Stimulated activated CD8-positive, alpha-beta memory T cell treated with anti-CD3 and anti-CD28 coated beads, Interleukin-2, amount 100 ng/mL, for 48 hours (primary cell): ENCODE measurements at places on chromosomes 7 and 10.

DNA sequence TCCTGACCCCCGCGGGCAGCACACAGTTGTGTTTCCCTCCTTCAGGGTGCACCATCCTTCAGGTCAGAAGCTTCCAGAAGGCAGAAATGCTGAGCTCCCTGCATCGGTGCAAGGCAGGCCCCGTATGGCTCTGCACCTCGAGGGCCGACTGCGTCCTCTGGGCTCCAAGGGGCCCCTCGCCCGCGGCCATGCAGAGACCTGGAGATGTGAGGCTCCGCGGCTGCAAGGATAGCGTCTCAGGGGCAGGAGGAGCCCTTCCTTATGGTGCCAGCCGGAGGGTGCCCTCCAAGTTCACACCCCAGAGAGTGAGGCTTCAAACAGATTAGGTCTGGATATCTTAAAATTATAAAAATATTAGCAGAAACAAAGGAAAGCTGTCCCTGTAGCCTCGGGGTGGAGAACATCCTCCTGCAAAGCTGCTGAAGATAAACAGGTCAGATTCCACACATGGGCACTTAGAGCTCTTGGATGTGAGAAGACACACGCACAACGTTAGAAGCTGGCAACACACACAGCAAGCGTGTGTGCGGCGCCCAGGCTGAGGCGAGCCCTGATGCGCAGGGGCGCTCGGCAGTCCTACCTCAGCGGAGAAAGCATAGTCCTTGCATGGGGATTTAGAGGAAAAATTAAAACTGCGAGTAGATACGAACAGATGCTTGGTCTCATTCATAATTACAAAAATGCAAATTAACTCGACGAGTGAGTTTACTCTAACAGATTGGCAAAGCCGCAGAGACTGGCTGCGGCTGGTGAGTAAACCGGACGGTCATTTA, 20.4 kb downstream of the KNDC1 start:
- no peak for DNase-seq

DNA sequence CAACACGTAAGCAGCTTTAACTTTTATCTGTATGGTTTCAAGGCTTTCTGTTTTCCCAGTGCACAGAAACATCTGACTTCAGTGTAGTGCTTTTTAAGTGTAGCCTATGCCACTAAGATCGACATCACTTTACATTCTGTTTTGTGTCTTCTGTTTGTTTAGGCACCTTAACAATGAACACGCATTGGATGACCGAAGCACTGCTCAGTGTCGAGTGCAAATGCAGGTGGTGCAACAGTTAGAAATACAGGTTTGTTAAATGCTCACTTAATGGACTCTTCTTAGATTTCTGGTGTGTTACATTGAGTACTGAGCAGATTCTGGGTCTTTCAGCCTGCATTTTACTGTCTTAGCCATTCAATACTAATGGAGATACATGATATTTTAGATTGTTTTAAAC, 237.4 kb downstream of the FOXP2 start:
- DNase-seq = no peak

DNA sequence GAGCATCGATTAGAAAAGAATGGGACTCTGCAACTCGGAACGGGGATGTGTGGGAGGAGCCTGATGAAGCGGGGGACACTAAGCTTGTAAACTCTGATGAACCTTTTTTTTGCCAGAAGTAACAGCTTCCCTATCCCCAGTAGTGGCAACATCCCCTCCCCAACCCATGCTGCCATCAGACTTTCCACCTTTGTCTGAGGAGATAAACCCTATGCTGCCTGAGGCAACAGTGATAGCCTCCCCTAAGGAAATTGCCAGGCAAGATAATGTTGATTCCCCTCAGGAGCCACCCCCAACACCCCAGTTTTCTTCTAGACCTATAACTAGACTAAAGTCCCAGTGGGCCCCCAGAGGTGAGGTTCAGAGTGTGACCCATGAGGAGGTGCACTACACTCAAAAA, 173.7 kb downstream of the AKR1D1 start:
- DNase-seq = no peak

DNA sequence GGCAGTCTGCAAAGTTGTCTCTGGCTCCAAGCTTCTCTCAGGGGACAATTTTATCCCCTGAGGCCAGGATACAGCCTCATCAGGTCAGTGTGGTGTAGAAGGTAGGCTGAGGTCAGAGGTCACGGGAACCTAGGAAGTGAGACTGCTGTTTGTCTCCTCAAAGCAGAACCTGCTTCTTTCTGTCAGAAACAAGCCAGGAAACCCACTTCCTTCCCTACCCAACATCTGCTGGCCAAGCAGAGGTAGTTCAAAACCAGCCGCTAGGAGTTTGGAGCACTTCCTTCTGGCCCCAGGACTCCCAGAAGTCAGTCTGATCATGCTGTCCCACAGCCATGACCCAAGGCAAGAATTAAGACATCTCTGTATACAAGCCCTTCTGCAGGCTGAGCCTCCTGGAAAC, 12.2 kb downstream of the CLRN3 start:
- DNase-seq = no peak

DNA sequence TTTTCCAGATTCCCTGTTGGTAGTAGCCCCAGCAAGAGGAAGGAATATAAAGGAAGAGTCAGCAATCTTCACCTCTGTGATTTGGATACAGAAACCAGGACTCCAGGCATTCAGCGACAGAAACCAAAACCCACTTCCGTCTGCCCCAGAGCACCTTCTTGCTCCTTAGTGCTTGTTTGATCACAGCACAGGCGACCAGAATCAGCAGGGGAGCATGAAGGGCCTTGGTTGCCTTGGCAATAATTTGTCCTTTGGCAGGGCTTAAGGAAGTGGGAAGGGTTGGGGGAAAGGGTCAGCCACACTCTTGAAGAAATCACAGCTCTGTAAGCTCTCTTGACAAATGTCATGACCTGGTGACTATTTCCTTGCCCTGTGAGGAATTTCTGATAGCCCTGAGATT, 379.6 kb downstream of the OTUD1 start:
- DNase-seq = no peak

DNA sequence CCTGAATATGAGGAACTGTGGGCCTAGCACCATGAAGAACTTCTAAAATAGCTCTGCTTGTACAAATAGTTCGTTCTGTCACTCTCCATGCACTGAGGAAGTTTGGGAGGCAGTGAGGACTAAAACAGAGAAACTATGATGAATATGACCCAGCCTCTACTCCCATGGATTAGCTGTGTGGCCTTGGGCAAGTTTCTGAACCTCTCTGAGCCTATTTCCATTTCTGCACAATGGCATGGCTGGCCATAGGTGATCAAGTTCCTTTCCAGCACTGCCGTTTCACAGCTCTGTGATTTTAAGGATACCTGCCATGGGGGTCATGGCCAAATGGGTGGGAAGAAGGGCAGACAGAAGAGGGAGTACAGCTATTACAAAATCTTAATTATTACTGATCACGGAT, 57.6 kb downstream of the SORBS1 start:
- DNase-seq = no peak

GRCh38 chr10:26804418-26805393, 56.1 kb downstream of the ABI1 start:
- DNase-seq = no peak

DNA sequence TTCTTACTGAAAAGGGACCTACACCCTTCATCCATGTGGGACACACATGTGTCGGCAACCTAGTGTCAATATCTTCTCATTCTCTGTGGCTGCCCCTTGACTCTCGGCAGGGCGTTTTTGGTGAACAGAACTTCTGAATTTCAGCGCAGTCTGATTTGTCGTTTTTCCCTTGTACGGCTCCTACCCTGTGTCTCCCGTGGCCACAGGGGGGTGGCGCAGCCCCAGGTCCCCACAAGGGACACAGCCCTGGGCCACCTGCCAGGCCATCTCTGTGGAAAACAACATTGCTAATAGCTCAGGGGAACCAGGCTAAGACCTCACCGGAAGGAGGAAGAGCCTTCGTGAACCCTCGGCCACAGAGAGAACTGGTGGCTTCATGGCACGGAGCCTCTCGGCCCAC, 53.1 kb upstream of the NKX6-2 start:
- no peak for DNase-seq

DNA sequence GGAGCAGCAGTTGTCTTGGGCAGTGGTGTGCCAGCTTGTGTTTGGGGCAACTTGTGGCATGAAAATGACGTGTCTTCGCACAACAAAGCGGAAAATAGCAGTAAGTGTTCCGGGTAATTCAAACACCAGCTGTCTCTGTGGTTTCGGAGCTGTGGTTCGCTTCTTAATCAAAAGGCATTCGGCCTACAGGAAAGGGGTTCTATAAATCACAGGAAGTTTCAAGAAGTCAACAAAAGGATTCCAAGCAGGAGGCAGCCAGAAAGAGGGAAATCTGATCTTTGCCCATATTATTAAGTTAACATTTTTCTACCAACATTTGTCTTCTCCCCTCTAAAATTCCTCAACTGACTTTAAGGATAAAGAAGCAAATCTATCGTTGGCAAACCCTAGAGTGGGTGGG, 353.4 kb downstream of the FGFR2 start:
- DNase-seq = no peak

DNA sequence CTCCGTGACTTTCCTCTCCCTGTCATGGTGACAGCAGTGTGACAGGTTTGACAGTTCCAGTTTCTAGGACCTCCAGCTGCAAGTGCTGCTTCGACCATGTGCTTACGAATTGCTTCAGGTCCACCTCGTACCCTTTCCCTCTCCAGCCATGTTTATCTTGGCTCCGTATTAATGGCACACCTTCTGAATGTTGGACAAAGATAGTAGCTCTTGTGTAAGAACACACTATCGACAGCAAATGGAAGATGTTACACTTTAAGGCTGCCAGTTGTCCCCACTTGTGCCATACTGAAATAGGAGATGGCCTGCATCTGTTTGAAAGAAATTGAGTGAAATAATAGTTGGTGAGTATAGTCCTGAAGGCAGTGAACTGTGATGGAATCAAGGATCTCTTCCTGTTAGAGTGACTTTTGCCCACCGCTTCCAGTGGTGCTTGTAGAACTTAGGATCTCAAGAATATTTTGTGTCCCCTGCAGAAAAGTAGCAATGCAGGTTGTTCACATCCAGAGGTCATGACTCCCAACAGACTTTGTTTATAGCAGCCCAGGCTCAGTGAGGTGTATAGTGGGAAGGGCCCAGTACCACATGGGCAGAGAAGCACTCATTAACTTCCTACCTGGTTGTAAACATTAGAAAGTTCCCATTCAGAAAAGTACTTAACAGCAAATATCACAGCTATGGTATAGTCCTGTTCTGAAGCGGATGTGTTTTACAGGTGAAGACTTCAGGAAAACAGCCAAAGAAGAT, 629.7 kb upstream of the GALNT17 start:
- DNase-seq = no peak

- no peak for DNase-seq
These were observed 123.1 kb upstream of the PITRM1 start for GRCh38 chr10:3295582-3296151.

DNA sequence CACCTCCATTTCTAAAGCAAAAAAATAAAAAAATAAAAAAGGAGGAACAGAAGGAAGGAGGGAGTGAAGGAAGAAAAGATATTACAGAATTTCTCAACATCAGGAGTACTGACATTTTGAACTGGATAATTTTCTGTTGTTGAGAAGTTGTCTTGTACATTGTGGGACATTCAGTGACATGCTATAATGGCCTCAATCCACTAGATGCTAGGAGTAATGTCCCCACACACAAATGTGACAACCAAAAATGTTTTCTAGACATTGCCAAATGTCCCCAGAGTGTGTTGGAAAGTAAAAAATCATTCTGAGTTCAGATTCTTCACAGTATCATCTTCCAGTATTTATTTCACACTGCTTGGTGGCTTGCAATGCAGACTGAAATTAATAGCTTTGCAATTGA, 6.5 kb downstream of the ZNF438 start:
- DNase-seq = no peak

GRCh38 chr10:93703066-93703465, 674 bp upstream of the FRA10AC1 start:
- no peak for DNase-seq

GRCh38 chr10:119319161-119319919, 112.0 kb downstream of the GRK5 start:
- DNase-seq = no peak

GRCh38 chr10:113127261-113127900, 177.3 kb downstream of the TCF7L2 start:
- no peak for DNase-seq

- DNase-seq = no peak
These were observed 569 bp downstream of the SLC26A5 start for GRCh38 chr7:103445228-103446048.

DNA sequence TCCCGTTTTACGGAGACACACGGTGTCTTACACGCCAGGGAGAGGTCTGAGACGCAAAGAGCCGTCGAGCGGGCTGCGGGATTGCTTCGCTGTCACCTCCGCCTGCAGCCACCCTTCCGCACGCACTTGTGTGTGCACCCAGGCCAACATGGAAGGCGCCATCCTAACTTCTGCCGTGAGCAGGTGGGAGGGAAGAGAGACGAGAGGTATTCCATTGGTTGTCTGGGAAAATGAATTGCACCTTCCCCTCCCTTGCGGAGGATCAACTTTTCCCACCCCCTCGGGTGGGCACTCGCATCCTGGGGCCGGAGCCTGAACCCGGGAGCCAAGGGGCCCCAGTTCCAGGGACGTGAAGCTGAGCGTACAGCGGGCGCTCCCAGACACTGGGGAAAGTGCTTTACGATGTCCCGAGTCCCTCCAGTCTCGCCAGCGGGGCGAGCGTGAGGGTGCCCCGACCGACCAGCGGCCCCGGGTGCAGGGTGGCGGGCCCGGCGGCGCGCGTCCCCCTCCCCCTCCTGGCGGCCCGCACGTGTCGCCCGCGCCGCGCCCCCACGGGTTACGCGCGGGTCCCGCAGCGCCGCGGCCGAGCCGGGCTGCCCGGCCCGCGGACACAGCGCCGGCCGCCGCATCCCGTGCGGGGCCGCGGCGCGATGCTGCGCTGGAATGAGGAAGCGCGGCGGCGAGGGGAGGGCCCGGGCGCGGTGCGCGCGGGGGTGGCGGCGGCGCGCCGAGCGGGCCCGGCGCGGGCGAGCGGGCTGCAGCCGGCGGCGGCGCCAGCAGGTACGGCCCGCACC, 984 bp upstream of the IKZF1 start:
- DNase-seq = no peak

DNA sequence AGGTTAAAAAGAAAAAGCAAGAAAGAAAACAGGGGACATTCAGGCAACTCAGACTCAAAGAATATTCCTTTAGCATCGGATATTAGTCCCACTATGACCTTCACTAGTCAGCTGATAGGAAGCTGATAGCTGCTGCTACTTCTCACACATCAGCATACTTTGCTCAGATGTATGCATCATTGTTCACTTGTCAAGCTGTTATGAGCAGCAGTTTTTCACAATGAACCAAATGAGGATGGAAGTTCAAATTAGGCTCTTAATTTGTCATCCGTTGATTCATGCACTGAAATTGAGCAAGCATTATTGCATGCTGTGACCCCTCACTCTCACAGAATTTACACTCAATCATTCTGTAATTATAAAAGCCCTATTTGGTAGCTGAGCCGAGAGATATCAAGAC, 257.7 kb downstream of the SNX13 start:
- no peak for DNase-seq

- no peak for DNase-seq
These were observed 228.4 kb downstream of the DNAJB6 start for GRCh38 chr7:157565201-157565626.

- no peak for DNase-seq
These were observed 93.6 kb downstream of the RGS10 start for GRCh38 chr10:119448628-119449584.

DNA sequence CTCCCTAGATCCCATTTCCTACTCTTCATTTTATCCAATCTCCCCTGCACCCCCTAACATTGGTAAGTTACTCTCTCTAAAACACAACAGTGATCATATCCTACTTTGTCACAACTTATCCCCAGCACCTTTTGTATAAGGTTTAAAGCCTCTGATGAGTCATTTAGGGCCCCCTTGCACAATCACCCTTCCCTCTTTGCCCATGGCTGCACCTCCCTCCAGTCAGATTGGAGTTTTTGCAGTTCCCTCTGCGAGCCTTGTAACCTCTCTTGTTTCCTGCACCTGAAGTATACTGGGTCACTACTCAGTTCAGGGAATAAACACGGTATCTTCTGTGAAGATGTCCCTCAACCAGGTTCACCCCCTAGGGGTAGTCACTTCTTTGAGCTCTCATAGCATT, 55.9 kb upstream of the ADRB1 start:
- no peak for DNase-seq
